IPS DF 6.9 (cell line): ENCODE measurements at places on chromosomes 12 and 14.

GRCh38 chr12:123269395-123269892 is 2.2 kb downstream of the CDK2AP1 start:
- no peak for DNase-seq

- no peak for DNase-seq
Observed at GRCh38 chr14:91934554-91935285, 12.8 kb downstream of the FBLN5 start.

GRCh38 chr12:50508414-50508813 is 3.6 kb downstream of the DIP2B start:
- DNase-seq = no peak

DNA sequence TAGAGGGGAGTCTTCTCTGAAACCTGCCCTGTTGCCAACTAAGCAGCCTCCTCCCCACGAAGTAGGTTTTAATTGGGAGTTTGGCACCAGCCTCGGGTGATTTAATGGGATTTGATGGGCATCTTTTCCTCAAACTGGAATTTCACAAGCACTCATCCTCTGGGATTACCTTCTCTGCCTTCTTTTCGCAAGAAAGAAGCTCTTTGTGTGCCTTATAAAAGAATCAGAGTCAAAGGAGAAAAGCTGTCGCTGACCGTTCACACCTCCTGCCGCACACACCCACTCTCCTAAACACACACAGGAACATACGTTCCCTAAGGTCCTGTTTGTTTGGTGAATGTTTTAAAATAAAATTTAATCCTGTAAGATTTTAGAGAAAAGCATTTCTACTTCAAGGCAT is 84.0 kb downstream of the PRMT8 start:
- no peak for DNase-seq

- DNase-seq = no peak
Observed at GRCh38 chr14:91284791-91285548, 40.5 kb upstream of the GPR68 start.

DNA sequence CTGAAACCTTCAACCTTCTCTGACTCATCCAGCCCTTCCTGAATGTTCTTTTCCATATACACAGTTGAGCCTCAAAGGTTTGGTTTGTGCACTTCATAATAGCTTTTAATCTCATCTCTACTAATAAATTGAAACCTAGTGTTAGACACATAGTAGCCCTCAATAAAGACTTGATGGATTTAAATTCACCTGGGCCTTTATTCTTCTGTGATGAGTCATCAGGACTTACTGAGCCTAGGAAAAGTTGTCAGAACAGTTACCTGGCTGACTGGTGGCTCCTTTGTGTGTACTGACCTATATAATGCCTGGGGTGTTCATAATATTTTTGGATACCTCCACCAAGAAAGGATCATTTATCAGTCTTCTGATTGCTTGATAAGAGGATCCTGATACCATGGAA is 86.4 kb upstream of the NTF3 start:
- no peak for DNase-seq

GRCh38 chr14:72774141-72774540 is 119.8 kb downstream of the DPF3 start:
- DNase-seq = no peak
